ENCODE measurements at places on chromosomes 12 and 14.

- DNase-seq: no peak
Observed at GRCh38 chr14:101992708-101993107, 28.3 kb downstream of the DYNC1H1 start.

DNA sequence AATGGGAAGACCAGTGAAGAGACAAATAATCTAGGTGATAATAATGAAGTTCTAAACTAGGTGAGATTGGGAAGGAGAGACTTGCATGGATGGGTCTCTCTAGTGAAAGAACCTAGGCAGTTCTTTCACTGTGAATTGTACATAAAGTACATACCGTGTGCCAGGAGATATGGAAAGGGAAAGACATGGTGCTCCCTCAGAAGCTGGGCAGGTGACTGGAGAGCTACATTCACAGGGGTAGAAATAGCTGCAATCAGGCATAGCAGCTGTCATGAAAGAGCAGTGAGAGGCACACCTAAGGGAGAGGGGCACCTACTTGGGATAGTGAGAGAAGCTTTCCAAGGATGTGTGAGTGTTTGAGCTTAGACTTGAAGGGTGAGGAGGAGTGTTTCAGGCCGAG is 9.3 kb downstream of the STK38L start:
- DNase-seq: no peak

DNA sequence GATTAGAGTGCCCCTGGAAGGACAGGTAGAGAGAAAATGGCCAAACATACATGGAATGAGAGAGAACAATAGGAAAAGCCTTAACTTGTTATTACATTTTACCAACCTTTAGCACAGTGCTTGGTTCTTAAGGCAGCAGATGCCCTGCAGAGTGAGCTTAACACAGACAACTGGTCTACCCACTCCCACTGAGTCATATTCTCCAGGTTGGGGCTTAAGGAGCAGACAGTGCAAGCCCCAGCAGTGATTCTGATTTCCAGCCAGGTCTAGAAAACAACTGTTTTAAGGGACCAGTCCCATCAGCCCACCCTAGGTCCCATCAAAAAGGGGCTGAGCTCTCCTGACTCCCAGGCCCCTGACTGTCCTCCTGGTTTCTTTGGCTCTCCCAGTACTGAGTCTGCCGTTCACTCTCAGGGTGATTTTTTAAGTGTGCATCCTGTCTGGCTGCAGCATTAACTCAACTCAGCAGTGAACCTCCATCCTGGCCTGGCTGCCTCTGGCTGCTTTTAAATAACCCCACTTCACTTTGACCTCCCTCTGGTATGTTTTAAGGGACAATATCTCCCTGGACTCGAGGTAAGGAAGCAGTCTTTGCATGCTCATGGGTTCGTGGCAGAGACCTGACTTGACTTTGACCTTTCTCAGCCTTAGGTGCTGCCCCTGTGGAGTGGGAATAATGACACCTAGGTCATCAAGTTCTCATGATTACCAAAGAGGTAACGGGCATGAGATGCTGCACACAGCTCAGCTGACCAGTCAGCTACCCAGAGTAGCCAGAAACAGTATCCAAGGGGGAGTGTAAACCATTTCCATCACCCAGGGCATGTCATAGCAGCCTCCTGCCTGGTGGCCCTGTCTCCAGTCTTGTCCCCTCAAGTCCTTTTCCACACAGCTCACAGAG is 210.7 kb upstream of the PWP1 start:
- DNase-seq: no peak

- DNase-seq: no peak
Observed at GRCh38 chr12:26609986-26610385, 223.0 kb downstream of the ITPR2 start.

- no peak for DNase-seq
Observed at GRCh38 chr12:91833780-91834359, 311.8 kb downstream of the BTG1 start.

All from type B pancreatic cell (in vitro differentiated cells).